NCI-H1105 treated with DMSO at 0.1 percent for 48 hours (cell line): ENCODE measurements at places on chromosomes 1 and 21.

- no peak for DNase-seq
These were observed 19.9 kb downstream of the ALDH9A1 start for GRCh38 chr1:165678509-165678908.

DNA sequence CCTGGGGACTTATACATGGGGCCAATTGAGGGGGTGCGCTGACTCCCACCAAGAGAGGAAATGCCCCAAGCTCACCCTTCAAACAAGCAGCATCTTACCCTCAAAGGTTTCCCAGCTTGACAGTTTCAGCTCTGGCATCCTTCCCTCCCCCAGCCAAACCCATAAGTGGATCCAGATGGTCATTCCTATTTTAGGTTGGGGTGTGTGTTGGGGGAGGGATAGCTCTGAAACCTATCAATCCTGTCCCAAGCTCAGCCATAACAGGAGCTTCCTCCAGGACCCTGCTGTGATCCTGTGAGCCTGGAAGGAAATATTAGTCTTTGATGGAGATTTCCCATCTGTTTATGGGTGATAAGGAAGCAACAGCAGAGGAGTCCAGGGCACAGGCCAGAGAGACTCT lies 3.4 kb upstream of the TMEM222 start:
- no peak for DNase-seq

- DNase-seq, result no peak
These were observed 20.4 kb downstream of the PRMT6 start for GRCh38 chr1:107076841-107077240.

GRCh38 chr1:64550510-64550909 lies 80.6 kb downstream of the CACHD1 start:
- peak; percentile 73 for DNase-seq

DNA sequence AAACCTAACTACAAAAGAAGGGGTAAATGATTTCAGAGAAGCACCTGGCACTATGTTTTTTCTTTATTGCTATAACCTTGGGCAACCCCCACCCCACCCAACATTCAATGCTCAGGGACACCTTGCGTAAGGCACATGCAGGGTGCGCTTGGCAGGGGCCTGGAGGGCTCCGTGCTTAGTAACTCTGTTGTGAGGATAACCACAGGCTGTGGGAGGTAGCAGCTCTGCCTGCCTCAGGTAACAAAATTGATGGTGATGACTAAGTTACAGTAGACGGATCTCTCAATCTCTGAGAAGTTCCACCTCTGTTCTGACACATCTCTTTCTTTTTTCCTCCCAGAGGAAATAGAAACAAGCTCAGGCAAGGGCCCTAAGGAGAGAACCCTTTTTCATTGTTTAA lies 8.7 kb upstream of the CCN1 start:
- DNase-seq, result no peak

- peak; percentile 72 for DNase-seq
These were observed 52.2 kb downstream of the YARS1 start for GRCh38 chr1:32764826-32765569.
